ENCODE measurements at places on chromosomes 5 and 9.

DNA sequence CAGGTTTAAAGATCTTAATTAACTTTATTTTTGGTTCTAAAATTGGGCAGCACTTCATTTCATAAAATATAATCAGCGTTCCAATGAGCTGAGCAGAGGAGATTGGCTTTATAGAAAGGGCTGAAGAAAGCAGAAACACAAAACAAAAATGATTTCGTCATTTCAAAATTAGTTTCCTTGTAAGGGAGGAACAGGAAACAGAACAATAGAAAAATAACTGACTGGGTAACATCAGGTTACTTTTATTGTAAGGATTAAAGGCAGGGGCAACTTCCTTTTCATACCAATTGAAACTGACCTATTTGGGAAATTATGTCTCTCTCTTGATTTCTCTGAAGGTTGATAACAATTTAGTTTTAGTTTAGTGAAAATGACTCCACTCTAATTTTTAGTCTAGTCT is 157.1 kb downstream of the ATP10B start:
- DNase-seq: peak; percentile 31

GRCh38 chr5:157365732-157366131 is 94.3 kb upstream of the NIPAL4 start:
- DNase-seq: no peak

GRCh38 chr9:35718721-35719511 is 13.1 kb downstream of the TLN1 start:
- no peak for DNase-seq

DNA sequence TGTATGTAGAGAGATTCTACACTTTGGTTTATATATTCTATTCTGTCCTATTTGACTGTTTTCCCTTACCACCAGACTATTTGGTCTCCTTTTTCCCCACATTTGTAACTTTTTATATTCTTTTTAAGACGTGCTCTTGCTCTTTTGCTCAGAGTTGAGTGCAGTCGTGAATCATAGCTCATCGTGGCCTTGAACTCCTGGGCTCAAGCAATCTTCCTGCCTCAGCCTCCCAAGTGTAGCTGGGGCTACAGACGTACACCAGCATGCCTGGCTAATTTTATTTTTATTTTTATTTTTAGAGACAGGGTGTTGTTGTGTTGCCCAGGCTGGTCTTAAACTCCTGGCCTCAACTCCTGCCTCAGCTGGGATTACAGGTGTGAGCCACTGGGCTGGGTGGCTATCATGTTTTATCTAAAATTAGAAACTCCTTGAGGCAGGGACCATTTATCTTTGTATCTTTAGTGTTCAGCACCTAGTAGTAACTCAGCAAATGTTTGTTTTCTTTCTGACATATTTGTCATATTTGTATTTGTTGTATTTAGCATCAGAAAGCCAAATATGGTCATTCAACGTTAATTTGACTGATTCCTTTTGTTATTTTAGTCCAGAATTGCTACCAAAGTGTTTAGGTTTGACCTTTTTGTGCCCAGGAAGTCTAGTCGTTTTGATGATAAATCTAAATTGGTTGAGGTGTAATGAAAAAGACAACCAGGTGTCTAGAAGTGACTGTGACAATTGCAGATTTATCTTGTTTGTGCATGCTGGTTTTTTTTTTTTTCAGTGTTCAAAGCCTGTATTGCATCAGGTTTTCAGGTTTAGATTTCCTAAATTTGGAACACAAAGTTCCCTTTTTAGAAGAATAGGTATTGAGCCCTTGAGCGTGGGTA is 44.3 kb downstream of the ERBIN start:
- DNase-seq: no peak

DNA sequence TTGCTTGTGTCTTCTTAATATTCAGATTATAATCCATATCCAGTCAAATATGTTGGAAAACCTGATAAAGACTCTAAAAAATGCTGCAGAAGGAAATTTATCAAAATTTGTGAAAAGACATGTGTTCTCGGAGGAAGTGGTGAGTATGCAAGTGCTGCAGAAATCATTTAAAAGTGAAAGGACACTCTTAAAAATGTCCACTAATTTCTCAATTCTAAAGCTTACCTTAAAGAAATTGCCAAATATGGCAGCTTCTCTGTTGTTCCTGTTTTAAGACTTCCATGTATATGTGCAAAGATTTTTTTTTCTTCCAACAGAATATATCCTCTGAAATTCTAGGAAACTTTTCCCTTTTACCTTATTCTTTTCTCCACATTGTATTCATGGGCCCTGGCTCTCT is 32.4 kb downstream of the PTCD2 start:
- peak; percentile 2 for DNase-seq

GRCh38 chr5:118551031-118551430 is 437.3 kb downstream of the DTWD2 start:
- no peak for DNase-seq

GRCh38 chr9:13598738-13599137 is 319.2 kb upstream of the MPDZ start:
- DNase-seq: no peak

DNA sequence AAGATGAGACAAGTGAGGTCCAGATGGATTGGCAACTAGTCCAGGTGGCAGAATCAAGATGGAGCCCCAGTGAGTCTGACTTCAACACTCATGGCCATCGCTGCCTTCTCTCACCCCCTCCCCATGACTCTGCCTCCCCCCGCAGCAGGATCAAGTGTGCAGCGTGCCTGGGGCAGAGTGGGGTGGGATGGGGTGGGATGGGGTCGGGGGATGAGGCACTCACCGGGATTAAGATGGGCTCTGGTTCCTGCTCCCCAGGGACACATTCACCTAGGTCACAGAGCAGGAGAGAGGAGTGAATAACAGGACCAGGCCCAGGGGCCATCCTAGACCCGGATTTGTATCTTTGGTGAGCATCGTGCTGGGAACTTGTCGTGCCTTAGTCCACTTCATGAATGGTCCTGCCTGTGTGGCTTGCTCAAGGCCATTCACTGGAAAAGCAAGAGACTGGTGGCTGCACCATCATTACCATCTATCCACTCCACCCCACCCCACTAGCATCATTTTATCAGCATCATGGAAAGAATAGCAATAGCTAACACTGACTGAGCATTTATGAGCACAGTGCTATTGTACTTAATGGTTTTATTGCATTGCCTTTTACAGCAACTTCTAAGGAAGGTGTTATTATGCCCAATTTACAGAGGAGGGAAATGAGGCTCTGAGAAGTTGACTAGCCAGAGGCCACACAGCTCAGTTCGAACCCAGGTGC is 8.5 kb downstream of the AMBP start:
- no peak for DNase-seq

- DNase-seq: peak; percentile 12
Measured at GRCh38 chr9:35749515-35750255, 598 bp downstream of the RGP1 start.

- DNase-seq: no peak
Measured at GRCh38 chr5:131536211-131536826, 98.7 kb downstream of the RAPGEF6 start.

- no peak for DNase-seq
Measured at GRCh38 chr9:110049699-110050450, 158.1 kb downstream of the C9orf152 start.

GRCh38 chr9:120374239-120374638 is 205.7 kb downstream of the CDK5RAP2 start:
- no peak for DNase-seq

- DNase-seq: no peak
Measured at GRCh38 chr5:158816011-158816696, 283.6 kb downstream of the EBF1 start.

- no peak for DNase-seq
Measured at GRCh38 chr5:67942421-67942820, 273.1 kb upstream of the PIK3R1 start.

- no peak for DNase-seq
Measured at GRCh38 chr5:14683906-14684455, 19.5 kb downstream of the OTULIN start.

GRCh38 chr5:1724822-1725602 is 74.6 kb downstream of the MRPL36 start:
- DNase-seq: no peak

- no peak for DNase-seq
Measured at GRCh38 chr5:132368186-132368585, 1.3 kb upstream of the SLC22A5 start.

GRCh38 chr5:115859378-115859777 is 17.6 kb downstream of the AP3S1 start:
- DNase-seq: no peak

DNA sequence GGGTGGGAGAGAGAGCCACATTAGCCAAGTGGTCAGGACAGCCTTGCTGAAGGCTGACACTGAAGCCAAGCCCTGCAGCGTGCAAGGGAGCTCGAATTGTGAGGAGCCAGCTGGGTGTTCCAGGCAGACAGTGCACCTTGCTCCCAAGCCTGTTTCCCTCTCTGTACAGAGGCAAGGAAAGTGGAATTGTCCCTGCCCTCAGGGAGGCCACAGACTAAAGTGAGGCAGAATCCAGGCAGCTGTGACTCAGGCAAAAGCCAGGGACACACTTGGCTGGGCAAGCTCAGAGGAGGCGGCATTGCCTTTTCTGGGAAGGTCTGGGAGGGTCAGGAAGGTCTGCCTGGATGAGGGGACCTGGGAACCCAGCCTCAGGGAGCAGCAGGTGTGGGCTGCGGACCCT is 50.2 kb upstream of the LMX1B start:
- no peak for DNase-seq

All from AML-193 (cell line).